SW480 (cell line): ENCODE measurements at places on chromosomes 16 and 17.

- DNase-seq = no peak
Measured at GRCh38 chr17:73278465-73279453, 17.1 kb upstream of the CPSF4L start.

DNA sequence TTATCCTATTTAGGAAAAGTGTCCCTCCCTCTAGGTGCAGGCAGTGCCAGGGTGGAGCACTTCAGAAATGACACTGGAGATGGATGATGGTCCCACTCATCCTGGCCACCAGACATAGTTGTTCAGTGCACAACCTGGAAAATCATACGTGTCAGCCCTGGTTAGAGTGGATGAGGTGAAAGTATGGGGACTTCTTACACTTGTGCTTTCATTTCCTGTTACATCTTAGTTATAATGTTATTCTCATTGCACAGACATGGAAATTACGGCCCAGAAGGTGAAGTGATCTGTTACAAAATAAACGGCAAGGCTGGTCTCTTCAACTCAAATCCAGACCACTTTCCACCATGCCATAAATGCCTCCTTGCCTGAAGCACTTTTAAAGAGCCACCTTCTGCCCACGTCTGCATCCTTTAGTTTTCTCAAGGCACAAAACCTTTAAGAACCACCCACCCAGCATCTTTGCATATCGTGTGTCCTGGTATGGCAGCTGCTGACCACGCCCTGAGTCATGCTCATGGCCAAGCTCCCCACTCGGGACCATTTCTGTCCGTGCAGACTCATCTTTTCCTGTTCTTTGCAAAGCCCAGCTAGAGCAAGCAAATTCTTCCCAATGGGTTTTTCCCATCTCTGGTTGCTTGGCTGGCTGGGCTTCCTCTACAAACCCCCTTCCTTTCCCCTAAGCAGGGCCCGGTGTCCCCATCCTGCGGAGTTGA, 22.4 kb downstream of the TBC1D3B start:
- DNase-seq = no peak

- DNase-seq = peak; percentile 9
Measured at GRCh38 chr17:17343160-17343735, 40.1 kb downstream of the NT5M start.

GRCh38 chr16:67919622-67920221, 11.9 kb downstream of the CTRL start:
- no peak for DNase-seq

GRCh38 chr16:970766-971581, at the start of gene LMF1:
Gene LMF1, minus strand, starts transcription at chr16:970984. Its CDS starts 4 bp downstream, at chr16:970980.
- DNase-seq = peak; percentile 88

DNA sequence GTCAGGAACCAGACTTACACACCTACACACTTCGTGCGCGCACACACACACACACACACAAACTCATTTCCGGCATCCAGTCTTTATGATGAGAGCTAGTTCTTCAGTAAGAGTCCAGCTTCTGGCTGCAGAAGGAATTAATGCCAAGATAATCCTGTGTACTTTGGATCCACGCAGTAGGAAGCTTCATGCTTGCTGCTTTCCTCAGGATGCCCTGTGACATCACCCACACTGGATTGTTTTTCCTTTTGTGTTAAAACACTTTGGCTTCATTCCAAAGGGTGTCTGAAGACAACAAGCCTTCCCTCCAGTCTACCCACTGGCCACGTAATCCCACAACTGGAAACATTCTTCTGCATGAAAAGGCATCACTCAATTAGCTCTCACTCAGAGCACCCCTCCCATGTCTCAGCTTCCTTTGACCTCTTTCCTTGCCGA, 35.4 kb downstream of the KCNJ16 start:
- DNase-seq = no peak

DNA sequence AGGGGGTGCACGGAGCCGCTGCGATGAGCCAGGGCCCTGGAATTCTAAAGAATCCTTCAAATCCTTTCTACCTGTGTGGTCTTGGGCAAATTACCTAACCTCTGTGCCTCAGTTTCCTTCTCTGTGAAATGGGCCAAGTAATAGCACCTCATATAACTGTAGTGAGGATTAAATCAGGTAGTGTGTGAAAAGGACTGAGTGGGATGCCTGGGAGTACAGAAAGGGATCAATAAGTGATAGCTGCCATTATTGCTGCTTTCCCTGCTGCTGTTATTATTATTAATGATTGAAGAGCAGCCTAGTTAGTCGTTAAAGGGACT, 958 bp downstream of the SCNN1G start:
- no peak for DNase-seq

- no peak for DNase-seq
Measured at GRCh38 chr16:56945847-56946527, 14.0 kb downstream of the HERPUD1 start.

- DNase-seq = no peak
Measured at GRCh38 chr16:66264311-66265047, 102.0 kb upstream of the CDH5 start.

- DNase-seq = no peak
Measured at GRCh38 chr16:8669481-8669880, 4.9 kb upstream of the ABAT start.

DNA sequence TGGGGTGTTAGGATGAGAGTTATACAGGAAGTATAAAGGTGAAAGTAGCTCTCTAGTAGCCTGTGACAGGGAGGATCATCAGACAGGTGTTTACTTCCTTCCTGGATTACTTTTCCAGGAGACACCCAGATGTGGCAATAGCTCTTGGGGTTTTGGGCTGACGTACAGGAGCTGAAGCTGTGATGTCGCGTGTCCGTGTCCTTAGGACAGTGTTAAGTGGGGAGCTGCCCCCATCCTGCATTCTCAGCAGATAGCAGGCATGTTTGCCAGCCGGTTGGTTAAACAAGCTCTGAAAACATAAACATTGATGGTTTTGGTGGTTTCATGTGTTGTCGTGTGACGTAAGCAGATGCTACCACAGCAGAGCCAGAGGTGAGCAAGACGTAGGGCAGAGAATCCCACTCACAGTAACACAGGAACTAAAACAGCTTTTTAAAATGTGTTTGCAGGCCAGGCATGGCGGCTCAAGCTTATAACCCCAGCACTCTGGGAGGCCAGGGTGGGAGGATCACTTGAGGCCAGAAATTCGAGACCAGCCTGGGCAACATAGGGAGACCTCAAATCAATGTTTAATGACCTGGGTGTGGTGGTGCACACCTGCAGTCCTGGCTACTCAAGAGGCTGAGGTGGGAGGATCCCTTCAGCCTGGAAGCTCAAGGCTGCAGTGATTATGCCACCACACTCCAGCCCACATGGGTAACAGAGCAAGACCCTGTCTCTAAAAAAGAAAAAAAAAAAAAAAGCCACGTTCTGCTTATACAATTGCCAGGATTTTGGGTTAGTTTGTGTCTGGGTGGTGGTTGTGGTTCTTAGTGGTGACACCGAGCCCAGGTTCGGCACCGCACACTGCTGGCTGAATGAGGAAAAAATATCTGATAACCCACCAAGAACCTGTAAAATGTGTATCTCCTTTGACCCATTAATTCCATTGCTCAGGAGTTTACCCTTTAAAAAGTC, 18.2 kb upstream of the IL17C start:
- DNase-seq = no peak

DNA sequence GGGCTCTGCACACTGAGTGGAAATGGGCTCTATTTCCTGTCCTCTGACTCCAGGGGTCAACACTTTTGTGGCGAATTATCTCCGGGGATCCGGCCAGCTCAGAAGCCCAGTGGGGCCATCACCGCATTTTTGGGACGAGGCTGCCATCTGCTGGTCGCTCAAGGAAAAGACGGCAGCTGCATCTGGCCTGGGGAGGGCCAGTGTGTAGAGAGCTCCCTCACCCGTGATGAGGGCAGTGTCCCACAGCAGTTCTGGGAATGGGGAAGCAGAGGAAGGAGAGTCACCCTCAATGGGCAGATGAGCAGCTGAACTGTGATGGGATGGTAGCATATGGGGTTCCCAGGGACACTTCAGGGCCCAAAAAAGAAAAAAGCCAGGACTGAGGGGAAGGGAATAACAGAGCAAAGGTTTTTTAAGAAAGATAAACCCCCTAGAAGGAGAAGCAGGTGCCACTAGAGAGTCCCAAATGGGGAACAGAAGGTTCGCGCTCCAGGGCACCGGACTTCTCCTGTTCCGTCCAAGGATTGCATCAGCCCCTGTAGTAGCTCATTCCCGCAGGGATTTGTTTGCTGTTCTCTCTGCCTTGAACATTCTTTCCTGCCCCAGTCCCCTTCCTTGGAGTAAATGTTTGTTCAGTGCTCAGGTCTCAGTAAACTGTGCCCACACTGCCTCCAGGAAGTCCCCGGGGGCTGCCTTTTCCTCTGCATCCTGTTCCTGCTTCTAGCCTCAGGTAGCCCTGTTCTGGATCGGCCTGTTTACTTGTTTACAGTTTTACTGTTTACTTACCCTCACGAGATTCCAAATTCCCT, 9.3 kb upstream of the ABCC12 start:
- peak; percentile 57 for DNase-seq

DNA sequence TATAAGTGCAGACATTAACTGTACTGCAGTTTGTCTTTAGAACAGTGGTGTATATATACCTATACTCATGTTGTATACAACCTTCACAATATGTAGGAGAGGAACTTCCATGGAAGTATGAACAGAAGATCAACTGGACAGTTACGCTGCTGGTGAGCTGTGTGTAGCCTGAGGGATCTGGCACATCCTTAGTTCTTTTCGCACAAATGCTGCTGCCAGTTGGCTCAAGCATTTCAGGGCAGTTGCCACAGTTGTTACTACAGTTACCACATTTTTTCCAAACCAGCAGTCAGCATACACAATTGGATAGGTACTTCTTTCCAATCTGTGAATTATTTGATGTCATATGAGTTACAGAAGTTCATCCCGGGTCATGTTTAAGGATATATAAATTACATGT, 539.6 kb upstream of the HSBP1 start:
- no peak for DNase-seq
